ENCODE measurements at places on chromosomes 2 and 18. TPM values are rescaled to one million over a fixed set of nuclear protein-coding genes. Genes with fewer than 3 reads are reported as not detected.

The KCNG3 gene
- total RNA-seq = not detected

The ALPP gene
- not detected for total RNA-seq

GRCh38 chr2:163231666-163232065, 393.1 kb upstream of the KCNH7 start:
- no peaks in the 10 kb centered on the region for H3K36me3 ChIP-seq
- H3K4me1 ChIP-seq = no peaks in the 10 kb centered on the region
- DNase-seq = no peak
- H3K27me3 ChIP-seq = no peaks in the 10 kb centered on the region
- no peak overlapping the region for H3K4me3 ChIP-seq
- no peak overlapping the region for H3K27ac ChIP-seq

DNA sequence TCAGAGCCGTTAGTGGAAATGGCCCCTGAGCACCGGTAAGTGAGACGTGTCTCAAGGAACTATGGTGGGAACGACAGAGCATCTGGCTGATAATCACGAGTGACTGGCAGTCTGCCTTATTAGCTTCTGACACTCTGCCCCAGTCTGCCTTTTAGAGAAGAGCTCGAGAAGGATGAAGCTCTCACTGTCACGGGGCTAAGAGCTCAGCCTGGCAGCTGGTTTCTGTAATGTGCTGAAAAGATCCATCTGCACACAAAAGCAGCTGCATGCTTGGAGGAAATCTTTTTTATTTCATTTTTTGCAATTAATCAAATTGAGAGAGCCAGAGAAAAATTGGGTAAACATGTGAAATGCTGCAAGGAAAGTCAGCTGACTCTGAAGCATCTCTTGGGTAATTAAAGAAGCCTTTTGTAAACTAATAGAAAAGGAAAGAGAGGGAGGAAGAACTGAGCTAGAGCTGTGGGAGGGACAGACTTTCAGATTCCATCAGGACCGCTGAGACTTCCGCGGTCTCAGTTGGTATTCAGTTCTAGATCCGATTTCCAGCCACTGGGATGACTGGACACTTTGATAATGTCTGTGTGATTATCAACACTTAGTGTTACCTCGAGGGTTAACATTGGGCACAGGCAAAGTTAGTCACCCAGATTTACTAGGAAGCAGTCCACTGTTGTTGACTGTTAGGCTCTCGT, 24.4 kb downstream of the MBP start:
- no peaks in the 10 kb centered on the region for H3K36me3 ChIP-seq
- DNase-seq = no peak
- H3K27ac ChIP-seq = no peak overlapping the region
- H3K4me1 ChIP-seq = no peaks in the 10 kb centered on the region

DNA sequence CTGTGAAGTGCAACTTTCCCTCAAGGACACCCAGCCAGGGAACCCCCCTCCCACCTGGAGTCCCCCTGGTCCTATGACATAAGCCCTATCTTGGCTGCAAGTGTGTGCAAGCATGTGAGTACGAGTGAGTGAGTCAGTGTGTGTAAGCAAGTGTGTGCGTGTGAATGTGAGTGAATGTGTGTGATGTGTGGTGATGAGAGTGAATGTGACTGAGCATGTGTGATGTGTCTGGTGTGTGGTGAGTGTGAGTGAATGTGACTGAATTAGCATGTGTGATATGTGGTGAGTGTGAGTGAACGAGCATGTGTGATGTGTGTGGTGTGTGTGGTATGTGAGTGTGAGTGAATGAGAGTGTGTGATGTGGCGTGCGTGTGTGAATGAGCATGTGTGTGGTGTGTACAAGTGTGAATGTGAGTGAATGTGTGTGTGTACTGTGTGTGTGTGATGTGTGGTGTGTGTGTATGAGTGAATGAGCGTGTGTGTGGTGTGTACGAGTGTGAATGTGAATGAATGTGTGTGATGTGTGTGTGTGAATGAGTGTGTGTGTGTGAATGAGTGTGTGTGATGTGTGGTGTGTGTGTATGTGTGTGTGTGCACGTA, 68.8 kb upstream of the SMAD7 start:
- H3K27ac ChIP-seq = no peak overlapping the region
- no peak for DNase-seq
- no peaks in the 10 kb centered on the region for H3K36me3 ChIP-seq
- no peaks in the 10 kb centered on the region for H3K27me3 ChIP-seq
- H3K4me3 ChIP-seq = no peak overlapping the region
- H3K4me1 ChIP-seq = no peaks in the 10 kb centered on the region

DNA sequence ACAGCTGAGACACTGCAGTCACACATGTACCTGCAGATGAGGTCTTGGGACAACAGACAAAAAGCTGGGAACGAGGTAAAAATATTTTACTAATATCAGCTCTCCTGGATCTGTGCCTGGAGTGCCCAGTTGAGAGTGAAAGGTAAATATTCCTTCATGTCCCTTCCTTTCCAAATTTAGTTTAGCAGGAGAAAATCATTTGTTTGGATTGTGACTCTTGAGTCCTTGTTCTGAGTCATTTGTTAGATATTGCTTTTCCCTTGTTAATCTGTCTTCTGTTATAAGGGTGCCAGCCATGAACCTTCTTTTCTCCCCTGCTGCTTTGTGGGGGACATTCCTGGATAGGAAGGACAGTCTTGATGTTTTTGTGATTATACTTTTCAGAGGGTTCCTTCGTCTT, 329.2 kb downstream of the DSC3 start:
- no peaks in the 10 kb centered on the region for H3K36me3 ChIP-seq
- H3K4me3 ChIP-seq = no peak overlapping the region
- no peaks in the 10 kb centered on the region for H3K4me1 ChIP-seq
- H3K27ac ChIP-seq = no peak overlapping the region
- H3K27me3 ChIP-seq = no peaks in the 10 kb centered on the region
- DNase-seq = no peak
